ENCODE measurements at places on chromosomes 16 and 17. TPM values are rescaled to one million over a fixed set of nuclear protein-coding genes. Genes with fewer than 3 reads are reported as not detected.
A peak's percentile ranks its signal among the peaks of the same experiment; 100 is the strongest.

DNA sequence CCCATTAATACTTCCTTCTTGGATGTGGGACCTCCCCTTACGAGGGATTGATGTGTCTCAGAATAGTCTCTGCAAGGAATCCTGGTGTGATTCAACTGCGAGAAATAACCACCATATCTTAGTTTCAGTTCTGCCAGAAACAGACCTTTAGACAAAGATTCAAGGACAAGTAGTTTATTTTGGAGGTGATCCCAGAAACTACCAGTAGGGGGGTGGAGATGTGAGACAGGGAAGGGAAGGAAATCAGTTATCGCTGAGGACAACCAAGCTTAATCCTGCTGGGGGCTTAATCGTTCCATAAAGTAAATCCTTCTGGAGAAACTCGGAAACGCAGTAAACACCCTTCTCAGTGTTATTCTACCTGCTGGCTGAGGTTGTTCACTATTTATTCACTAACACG lies 5.0 kb upstream of the SDR42E1 start:
- no peak overlapping the region for H3K27ac ChIP-seq
- no peak for DNase-seq
- H3K27me3 ChIP-seq: no peaks in the 10 kb centered on the region
- H3K4me1 ChIP-seq: no peaks in the 10 kb centered on the region

The ADORA2B gene
- 7.1 TPM for total RNA-seq

The IRX3 gene
- total RNA-seq: 89.2 TPM

DNA sequence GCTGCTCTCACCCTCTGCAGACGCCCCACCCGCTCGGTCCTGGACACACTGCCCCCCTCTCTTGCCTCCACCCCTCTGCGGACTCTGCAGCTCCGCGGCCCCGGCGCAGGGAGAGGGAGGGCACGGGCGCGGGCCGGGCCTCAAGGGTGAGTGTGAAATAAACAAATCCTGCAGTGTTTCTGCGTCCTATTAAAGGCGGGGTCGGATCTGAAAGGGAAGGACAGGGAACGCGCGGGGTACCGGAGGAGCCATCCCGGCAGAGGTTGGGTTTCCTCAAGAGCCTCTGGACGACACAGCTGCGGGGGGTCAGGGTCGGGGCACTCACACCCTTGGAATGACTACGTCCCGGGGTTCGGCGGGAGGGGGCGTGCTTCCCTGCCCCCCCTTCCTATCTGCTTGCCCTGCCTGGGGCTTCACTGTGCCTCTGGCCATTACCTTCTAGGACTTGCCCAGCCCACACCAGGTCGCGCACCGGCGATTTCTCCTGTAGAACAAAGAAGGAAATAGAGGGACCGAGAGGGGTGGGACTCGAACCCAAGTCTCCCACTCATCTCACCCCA lies 466 bp upstream of the HSF4 start:
- H3K36me3 ChIP-seq: no peaks in the 10 kb centered on the region
- H3K4me3 ChIP-seq: peak overlapping the region; percentile 46
- peak; percentile 73 for DNase-seq
- H3K27ac ChIP-seq: no peak overlapping the region
- H3K4me1 ChIP-seq: peaks cover 51% of the 10 kb centered on the region
- peaks cover 18% of the 10 kb centered on the region for H3K27me3 ChIP-seq

DNA sequence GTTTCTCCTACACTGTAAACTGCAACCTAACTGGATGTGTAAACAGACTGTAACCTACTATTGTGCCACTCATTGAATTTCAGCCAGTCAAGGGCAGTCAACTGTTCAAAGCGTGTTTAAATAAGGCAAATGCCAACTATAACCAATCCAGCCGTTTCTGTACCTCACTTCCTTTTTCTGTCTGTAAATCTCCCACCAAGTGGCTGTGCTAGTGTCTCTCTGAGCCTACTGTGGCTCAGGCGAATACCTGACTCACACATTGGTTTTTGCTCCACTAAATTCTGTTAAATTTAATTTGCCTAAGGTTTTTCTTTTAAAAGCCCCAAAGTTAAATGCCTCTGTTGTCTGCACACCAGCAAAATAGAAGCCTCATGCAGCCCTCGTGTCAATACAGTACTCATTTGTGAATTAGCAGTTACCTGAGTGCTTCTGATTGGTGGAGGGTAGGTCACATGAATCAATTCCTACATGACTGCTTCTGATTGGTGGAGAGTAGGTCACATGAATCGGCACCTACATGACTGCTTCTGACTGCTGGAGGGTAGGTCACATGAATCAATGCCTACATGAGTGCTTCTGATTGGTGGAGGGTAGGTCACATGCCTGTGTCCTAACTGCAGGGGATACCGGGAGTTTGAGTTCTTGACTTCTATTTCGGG lies 31.1 kb upstream of the CCR7 start:
- H3K27ac ChIP-seq: no peak overlapping the region
- H3K4me3 ChIP-seq: no peak overlapping the region
- H3K4me1 ChIP-seq: no peaks in the 10 kb centered on the region
- DNase-seq: no peak
- H3K36me3 ChIP-seq: no peaks in the 10 kb centered on the region
- H3K27me3 ChIP-seq: no peaks in the 10 kb centered on the region

The MAPT gene
- 5.1 TPM for total RNA-seq

GRCh38 chr17:40462343-40463121 lies 19.3 kb downstream of the IGFBP4 start:
- no peak overlapping the region for H3K27ac ChIP-seq
- H3K4me1 ChIP-seq: peaks cover 29% of the 10 kb centered on the region
- DNase-seq: no peak
- no peaks in the 10 kb centered on the region for H3K27me3 ChIP-seq

The NPIPB4 gene
- 143 TPM for total RNA-seq

DNA sequence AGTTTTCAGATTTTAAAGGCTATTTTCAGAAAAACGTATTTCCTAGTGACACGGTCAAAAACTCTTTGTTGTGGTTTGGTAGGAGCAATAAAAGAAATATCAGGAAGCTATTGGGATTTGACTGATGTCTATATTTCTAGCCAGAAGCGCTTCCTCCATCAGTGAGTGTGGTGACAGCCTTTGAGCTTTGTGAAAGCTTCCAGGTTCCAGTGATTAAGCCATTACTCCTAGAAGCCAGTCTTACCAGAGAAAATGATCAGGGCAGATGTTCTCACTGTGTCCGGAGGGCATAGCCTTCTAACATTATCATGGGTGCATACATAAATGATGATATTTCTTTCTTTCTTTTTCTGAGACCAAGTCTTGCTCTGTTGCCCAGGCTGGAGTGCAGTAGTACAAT lies 39.6 kb downstream of the MAP2K6 start:
- H3K4me3 ChIP-seq: no peak overlapping the region
- H3K27ac ChIP-seq: no peak overlapping the region
- H3K27me3 ChIP-seq: no peaks in the 10 kb centered on the region

- no peaks in the 10 kb centered on the region for H3K36me3 ChIP-seq
- H3K27ac ChIP-seq: no peak overlapping the region
- peaks cover 8% of the 10 kb centered on the region for H3K27me3 ChIP-seq
- no peak for DNase-seq
- peaks cover 3% of the 10 kb centered on the region for H3K4me1 ChIP-seq
These were observed 103.0 kb downstream of the CYLD start for GRCh38 chr16:50844840-50845239.

DNA sequence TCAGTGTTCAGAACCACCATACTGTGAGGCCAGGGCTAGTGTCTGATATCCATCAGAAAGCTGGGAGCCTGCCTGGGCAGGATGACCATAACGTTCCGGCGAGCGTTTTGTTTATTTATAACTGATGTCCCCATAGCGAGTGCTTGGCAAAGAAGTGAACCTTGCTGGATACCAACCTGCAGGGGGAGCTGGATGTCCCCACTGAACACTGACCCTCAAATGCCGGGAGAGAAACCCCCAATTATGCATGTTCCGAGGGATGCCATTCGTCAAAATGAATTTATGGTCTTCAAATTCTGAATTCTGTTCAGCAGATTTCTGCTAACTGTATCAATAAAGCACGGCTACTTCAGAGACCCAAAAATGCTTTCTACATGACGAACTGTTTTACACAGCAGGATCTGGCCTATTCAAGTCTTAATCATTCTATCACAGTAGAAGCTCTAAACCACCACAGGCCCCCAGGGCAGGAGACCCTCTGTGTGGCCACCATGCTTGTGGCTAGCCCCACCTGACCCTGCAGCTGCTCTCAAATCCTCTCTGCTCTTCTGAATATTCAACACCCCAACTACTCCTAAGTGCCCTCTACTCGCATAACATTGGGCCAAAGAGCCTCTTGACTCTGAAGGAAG lies 15.2 kb downstream of the MED24 start:
- DNase-seq: no peak
- H3K4me1 ChIP-seq: peaks cover 10% of the 10 kb centered on the region
- H3K27ac ChIP-seq: peak overlapping the region; percentile 82
- no peaks in the 10 kb centered on the region for H3K27me3 ChIP-seq
- no peak overlapping the region for H3K4me3 ChIP-seq
- H3K36me3 ChIP-seq: peaks cover 41% of the 10 kb centered on the region

DNA sequence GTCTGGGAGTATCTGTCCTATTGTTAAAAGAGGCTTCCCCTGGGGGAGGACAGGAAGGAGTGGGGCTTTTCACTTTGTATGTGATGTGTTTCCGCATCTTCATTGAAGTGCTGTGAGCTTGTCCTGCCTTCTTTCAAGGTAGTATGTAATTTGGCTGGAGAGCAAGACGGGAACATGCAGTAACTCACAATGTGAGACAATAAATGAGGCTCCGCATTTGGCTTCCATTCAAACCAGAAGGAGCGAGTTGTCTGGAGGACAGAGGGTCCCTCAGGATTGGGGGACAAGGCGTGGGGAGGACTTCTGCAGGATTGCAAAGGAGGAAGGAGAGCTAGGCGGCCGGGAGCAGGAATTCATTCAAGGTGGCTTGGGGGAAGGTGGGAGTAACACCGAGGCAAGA lies 203.5 kb downstream of the RBFOX3 start:
- no peak overlapping the region for H3K4me3 ChIP-seq
- no peak overlapping the region for H3K27ac ChIP-seq
- no peaks in the 10 kb centered on the region for H3K4me1 ChIP-seq
- DNase-seq: no peak
- peaks cover 35% of the 10 kb centered on the region for H3K27me3 ChIP-seq
- no peaks in the 10 kb centered on the region for H3K36me3 ChIP-seq

The CLEC18B gene
- not detected for total RNA-seq

The UBB gene
- total RNA-seq: 1,410 TPM

The HSD17B1 gene
- 1.4 TPM for total RNA-seq

- H3K27me3 ChIP-seq: peaks cover 31% of the 10 kb centered on the region
- peaks cover 5% of the 10 kb centered on the region for H3K4me1 ChIP-seq
- peak; percentile 45 for DNase-seq
These were observed 386.1 kb downstream of the SEC14L1 start for GRCh38 chr17:77526728-77527350.

The EVPLL gene
- total RNA-seq: 1.8 TPM
